RWPE1 (cell line): ENCODE measurements at places on chromosomes 2 and 18.

- DNase-seq, result no peak
Measured at GRCh38 chr2:199907008-199907714, 3.9 kb upstream of the C2orf69 start.

DNA sequence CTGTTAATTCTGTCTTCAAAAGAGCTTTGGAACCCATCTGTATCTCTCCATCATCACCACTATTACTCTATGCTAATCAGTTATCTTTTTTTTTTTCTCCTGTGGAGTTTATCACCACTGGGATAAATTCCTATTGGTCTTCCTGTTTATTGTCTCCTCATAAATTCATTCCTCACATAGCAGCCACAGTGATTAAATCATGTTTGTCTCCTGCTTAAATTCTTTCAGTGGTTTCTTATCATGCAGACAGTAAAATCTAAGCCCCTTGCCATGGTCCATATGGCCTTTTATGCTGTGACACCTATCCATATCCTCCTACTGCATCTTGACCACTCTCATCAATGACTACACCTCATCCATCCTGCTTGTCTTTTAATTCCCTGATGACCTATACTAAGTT is 239.8 kb upstream of the ZEB2 start:
- no peak for DNase-seq

DNA sequence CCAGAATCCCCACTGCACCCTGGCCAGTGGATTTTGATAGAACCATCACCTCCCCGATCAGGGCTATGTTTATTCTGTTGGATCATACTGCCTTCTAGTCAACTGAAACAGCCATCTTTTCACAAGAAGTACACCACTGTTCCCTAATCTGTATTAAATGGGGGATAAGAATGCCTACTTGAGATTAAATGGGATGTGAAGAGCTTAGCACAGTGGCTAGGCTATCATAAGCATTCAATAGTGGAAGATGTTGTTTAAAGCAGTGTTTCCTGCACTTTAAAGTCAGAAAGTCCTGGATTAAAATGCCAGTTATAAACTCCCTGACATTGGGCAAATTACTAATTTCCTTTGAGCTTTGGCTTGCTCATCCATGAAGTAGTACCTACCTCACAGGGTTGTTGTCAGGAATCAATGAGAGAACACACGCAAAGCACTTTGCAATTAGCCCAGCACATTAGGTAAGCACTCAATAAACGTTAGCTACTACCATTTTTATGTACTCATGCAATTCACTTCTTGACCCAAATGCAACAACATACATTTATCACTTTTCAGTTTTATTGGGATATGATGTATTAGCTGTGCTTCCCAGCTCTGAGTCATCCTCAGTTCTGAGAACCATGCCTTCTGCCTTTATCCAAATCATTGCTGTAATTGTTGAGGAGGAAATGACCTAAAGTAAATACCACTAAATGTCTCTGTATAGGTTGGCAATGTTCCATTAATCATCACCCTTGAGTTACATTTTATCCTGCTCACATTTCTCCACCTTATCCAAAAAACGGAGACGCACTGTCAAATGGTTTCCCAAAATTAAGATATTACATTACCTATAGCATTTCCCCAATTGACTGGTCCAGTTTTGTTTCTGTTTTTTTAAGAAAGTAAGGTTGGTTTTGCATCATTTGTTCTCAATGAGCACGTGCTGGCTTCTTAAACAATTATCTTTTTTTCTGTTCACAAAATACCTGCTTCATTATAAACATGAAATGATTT is 2.1 kb downstream of the TMEM247 start:
- peak; percentile 77 for DNase-seq

DNA sequence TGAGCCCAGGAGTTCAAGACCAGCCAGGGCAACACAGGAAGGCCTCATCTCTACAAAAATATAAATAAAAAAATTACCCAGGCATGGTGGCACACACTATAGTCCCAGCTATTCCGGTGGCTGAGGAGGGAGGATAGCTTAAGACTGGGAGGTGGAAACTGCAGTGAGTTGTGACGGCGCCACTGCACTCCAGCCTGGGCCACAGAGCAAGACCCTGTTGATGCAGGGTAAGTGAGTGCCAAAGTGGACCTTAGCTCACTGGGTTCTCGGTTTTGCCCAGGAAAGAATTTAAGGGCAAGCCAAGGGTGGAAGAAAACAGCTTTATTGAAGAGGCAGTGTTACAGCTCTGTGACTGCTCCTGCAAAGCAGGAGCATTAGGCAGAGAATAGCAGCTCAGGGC is 6.9 kb upstream of the ERICH2 start:
- no peak for DNase-seq

DNA sequence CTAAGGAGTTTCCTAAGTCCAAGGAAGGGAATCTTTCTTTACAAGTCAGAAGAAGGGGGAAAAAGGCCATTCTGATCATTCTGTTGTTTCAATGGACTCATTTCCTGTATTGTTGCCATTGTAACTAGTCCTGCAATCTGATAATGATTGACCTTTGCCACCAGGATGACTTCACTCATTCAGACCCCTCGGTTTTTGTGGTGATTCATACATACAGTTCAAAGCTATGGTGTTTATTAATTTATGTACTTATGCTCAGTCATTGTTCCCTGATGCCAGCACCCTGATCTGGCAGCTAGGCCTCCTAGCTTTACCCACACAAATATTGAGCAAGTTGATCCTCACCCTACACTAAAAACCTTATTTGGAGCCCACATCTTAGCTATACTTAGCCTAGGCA is 57.6 kb upstream of the ZNF519 start:
- no peak for DNase-seq

DNA sequence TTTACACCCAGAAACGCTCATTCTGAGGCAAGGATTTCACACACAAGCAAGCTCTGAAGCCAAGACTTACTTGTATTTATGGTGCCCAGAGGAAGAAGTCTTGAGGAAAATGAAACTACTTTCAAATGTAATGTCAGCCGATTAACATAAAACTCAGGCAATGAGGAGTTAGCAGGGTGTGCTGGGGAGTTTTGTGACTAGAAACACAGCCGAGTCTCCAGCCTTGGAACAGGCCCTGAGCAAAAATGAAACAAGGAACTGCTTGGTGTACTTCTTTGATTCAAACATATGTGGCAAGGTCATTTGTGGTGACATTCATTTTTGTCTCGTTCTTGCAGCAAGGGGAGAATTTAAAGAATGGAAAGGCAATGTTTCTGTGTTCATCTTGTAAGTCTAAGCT is 4.5 kb downstream of the DYTN start:
- DNase-seq, result no peak

- no peak for DNase-seq
Measured at GRCh38 chr18:31931163-31931885, 11.6 kb downstream of the TRAPPC8 start.

DNA sequence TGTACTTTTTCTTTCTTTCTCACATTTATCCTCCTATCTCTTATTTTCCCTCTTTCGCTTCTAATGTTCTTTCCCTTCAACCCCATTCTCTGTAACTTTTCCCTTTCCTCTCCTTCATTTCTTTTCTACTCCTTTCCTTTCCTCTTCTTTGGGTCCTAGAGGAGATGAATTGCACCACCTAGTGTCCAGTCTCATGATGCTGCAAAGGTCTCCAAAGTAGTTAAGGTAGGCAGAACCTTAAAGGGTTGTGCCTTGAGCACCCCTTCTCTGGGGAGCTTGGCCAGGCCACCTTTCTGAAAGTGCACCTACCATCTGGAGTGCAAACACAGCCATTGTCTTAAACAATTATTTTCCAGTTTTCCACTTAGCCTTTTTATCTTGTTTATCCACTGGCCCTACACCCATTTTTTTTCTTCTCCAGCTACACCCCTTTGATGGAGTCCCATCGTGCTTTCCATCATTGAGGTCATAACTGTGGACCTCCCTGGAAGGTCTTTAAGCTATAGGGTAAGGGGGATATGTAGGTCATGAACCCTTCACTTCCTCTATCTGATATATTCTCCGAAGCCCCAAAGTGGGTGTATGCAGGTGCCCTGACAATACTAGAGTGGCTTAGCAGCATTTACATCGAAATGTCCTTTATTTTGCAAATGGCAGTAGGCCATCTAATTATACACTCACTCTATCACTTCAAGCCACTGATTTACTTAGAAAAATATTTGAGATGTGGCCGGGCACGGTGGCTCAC is 155.9 kb downstream of the ESCO1 start:
- peak; percentile 55 for DNase-seq

DNA sequence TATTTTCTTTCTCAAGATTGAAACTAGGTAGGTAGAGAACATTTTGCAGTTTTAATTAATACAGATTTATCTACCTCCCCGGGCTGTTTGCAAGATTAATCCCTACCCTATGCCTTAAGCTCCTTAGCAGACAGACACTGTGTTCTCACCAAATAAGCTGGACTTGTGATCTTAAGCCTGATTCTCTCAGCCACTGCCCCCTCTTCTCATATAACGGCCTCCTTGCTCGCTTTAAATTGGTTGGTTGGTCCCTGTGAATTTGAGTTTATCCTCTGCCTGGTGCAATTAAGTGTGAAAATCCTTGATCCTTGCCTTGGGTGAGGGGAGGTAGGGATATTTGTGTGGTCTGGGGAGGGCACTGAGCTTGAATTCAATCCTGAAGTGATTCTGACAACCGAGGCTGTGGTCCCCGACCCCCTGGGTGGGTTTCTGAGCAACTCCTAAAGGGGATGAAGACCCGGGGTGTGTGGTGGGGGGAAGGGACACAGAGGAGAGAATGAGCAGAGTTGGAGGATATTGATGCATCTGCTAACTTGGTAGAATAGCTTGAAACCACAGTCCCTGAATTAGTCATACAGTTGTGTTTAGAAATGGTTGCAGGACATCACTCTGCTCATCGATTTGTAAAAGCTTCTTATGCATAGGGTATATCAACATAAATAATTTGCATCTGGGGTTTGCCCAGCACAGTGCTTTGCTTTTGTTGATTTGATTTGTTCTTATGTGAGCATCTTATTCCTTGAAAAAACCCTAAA is 36.9 kb upstream of the NCKAP5 start:
- no peak for DNase-seq

GRCh38 chr18:54134053-54134452 is 90.4 kb downstream of the MBD2 start:
- peak; percentile 35 for DNase-seq

GRCh38 chr2:80259292-80259691 is 45.3 kb downstream of the LRRTM1 start:
- DNase-seq, result no peak
